ENCODE measurements at places on chromosomes 1 and 21.
A peak's percentile ranks its signal among the peaks of the same experiment; 100 is the strongest.

GRCh38 chr1:177897998-177898654 is 71.7 kb downstream of the SEC16B start:
- DNase-seq, result no peak

GRCh38 chr21:39666681-39667315 is 54.1 kb downstream of the B3GALT5 start:
- no peak for DNase-seq

- no peak for DNase-seq
Measured at GRCh38 chr1:34827341-34827941, 32.1 kb downstream of the SMIM12 start.

GRCh38 chr1:230824551-230824918 is 43.8 kb downstream of the C1orf198 start:
- no peak for DNase-seq

GRCh38 chr1:47951026-47951425 is 46.2 kb downstream of the TRABD2B start:
- DNase-seq, result no peak

DNA sequence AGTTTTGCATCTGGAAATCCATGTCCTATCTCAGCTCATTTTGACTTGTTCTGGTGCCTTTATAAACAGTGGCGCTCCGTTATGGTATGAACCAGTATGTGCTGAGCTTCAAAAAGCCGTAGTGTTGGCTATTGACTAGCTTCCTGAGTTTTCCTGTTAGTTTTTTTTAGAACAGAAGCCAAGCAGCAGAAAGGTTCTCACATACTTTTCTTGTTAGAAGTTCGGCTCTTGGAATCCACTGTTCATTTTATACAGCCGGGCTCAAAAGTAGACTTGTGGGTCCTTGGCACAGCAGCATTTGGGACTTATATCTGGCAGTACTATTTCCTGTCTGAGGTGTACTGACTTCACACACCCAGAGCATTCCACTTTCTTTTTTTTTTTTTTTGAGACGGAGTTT is 63.8 kb downstream of the TBCE start:
- no peak for DNase-seq

- no peak for DNase-seq
Measured at GRCh38 chr1:11985851-11986250, 5.6 kb downstream of the MFN2 start.

- peak; percentile 11 for DNase-seq
Measured at GRCh38 chr1:202806845-202807450, 1.3 kb downstream of the KDM5B start.

DNA sequence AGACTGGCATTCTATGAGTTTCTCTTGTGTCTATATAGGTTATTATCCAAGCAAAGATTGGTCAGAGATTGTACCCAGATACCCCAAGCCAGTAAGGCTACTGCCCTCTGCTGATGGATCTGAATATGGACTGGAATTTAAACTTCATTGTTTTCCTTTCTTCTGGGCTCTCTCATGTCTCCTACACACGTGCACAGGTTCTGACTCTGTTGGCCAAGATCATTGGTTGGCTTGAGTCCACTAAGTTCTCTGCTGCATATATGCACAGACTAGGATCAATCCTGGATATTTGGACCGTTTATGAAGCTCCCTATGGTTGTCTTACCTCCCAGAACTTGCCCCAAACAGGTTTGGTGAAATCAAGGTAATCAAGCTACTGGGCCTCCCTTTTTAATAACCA is 69.7 kb downstream of the CC2D1B start:
- no peak for DNase-seq

DNA sequence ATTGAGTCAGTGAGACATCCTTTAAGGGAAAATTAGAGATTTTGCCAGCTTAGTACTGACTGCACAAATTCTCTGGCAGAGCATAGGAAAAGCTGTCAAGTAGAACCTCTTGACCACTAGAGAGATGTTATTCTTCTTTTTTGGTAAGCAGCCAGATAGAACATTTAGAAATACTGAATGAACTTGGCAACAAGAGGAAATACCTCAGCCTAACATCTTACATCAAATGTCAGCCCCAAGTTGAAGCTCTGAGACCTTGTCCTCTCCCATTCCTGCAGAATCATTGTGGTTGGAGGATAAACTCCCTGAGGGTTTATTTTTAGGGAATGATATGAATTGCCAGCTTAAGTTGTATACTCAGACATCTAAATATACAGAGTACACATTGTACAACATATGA is 53.5 kb downstream of the MIGA1 start:
- DNase-seq, result no peak

- no peak for DNase-seq
Measured at GRCh38 chr1:44283524-44284173, 70.4 kb downstream of the DMAP1 start.

DNA sequence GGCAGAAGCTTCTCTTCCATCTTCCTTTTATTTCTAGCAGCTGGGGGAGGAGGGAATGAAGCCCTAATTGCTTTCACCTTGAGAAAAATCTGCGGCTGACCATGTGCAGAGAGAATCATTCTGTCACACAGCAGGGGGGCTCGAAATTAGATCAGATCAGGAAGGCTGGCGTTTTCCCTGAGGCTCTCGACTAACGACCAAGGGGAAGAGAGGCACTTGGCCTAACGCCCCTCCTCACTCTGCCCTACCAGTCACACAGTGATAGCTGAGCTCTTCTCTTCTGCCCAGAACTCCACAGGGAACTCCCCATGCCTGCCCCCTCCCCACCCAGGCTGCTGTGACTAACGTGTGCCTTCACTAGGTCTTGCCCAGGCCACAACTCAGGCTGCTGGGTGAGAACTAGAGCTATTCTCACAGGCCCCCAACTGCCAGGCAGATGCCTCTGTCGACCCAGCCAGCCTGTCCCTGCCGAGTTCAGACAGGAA is 26.5 kb upstream of the KHDRBS1 start:
- DNase-seq, result no peak

- DNase-seq, result no peak
Measured at GRCh38 chr1:11384170-11384554, 94.8 kb upstream of the DISP3 start.

DNA sequence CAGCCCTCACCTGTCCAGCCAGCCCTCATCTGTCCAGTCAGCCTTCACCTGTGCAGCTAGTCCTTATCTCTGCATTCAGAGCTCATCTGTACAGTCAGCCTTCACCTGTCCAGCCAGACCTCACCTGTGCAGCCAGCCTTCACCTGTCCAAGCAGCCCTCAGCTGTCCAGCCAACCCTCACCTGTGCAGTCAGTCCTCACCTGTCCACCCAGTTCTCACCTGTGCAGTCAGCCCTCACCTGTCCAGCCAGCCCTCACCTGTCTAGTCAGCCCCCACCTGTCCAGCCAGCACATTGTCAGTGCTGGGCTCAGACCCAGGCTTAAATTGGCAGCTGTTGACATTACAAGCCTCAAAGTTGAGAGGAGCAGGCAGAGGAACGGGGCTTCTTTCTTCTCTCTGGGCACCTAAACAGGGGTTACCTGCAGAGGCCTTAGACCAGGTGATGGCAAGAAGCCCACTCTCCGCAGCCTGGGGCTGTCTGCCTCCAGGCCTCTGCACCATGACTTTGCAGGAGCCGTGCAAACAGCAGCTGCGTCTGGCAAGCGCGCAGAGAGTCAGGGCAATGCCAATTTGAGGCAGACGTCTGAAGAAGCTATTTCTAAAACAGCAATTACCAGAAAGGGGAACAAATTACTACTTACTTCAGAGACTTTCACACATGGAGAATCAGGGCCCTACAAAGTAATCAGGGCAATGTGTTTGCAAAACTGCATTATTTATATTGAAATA is 506.1 kb downstream of the NPHP4 start:
- DNase-seq, result no peak

DNA sequence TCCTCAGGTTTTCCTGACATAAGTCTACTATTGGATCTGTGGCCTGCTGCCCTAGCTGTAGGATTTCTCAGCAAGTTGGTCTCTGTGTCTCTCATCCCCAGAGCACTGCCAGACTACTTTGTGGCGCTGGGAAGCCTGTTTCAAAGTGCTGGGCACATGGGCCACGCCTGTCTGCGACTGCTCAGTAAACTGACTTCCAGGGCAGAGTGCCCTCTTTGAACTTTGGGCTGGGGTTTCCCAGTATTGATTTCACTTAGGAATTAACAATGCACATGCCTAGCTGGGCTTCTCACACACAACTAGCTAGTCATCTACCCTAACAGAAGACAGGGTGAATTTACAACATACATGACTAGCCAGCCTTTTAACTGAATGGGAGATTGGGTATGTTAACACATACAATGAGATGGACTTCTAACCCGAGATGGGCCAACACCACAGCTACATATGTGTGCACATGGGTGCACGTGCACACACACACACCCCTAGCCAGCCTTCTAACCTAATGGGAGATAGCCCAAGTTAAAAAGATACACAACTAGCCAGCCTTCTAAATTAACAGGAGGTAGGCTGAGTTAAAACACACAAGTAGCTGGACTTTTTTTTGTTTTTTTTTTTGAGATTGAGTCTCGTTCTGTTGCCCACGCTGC is 6.9 kb upstream of the TRIM17 start:
- no peak for DNase-seq
